Bladder microvascular endothelial cell (primary cell): ENCODE measurements at places on chromosomes 1 and 21. TPM values are rescaled to one million over a fixed set of nuclear protein-coding genes. Genes with fewer than 3 reads are reported as not detected.

The LAMB3 gene
- 3.9 and 4.6 TPM in 2 replicates for total RNA-seq

The PRELP gene
- total RNA-seq: not detected in 2 replicates

The TSPEAR gene
- total RNA-seq: 0.19 TPM in 1 of 2 replicates, not detected in the other

The TCHHL1 gene
- total RNA-seq: not detected in 2 replicates

The C8B gene
- not detected in 2 replicates for total RNA-seq

The SH2D1B gene
- not detected in 2 replicates for total RNA-seq

The RAB25 gene
- total RNA-seq: 0.13 TPM in 1 of 2 replicates, not detected in the other

The GUCA2B gene
- total RNA-seq: not detected in 2 replicates

The UCHL5 gene
- total RNA-seq: 18.6 and 34.8 TPM in 2 replicates

The PLA2G2D gene
- total RNA-seq: not detected in 2 replicates

The SPATA21 gene
- not detected in 2 replicates for total RNA-seq

The GBP7 gene
- not detected in 2 replicates for total RNA-seq

The SLAMF7 gene
- total RNA-seq: not detected in 2 replicates

The MRAP gene
- not detected in 2 replicates for total RNA-seq

The AK5 gene
- 1.8 and 61.4 TPM in 2 replicates for total RNA-seq

The CASQ2 gene
- not detected in 2 replicates for total RNA-seq

The MANEAL gene
- 0.32 and 1.6 TPM in 2 replicates for total RNA-seq

The GAS5 gene
- total RNA-seq: 268 and 287 TPM in 2 replicates

The RAP1GAP gene
- under 0.01 and 0.31 TPM in 2 replicates for total RNA-seq

The PRDM16 gene
- under 0.01 and 0.19 TPM in 2 replicates for total RNA-seq

The CHI3L1 gene
- total RNA-seq: not detected in 2 replicates

The LHX8 gene
- total RNA-seq: not detected in 2 replicates

The CHIA gene
- total RNA-seq: not detected in 2 replicates

The TTC22 gene
- not detected in 2 replicates for total RNA-seq

The MTARC2 gene
- 4.7 and 14.7 TPM in 2 replicates for total RNA-seq

The KDF1 gene
- not detected in 2 replicates for total RNA-seq

The NUP210L gene
- total RNA-seq: 0.06 and 0.16 TPM in 2 replicates

The TBX19 gene
- 0.16 and 0.94 TPM in 2 replicates for total RNA-seq

The IFI44 gene
- total RNA-seq: 13.9 and 22.8 TPM in 2 replicates

The CAMSAP2 gene
- total RNA-seq: 15.7 and 54.7 TPM in 2 replicates

The PTPRC gene
- not detected in 2 replicates for total RNA-seq

The ENSA gene
- total RNA-seq: 69.2 and 77.7 TPM in 2 replicates

The HPCA gene
- total RNA-seq: not detected in 2 replicates

The GNAT2 gene
- 0.31 and 0.49 TPM in 2 replicates for total RNA-seq

The CLCNKA gene
- not detected in 2 replicates for total RNA-seq
